Kidney glomerular epithelial cell (primary cell): ENCODE measurements at places on chromosomes 2 and 18.

- DNase-seq: peak; percentile 19
These were observed 5.4 kb upstream of the SATB2 start for GRCh38 chr2:199462956-199463692.

GRCh38 chr2:121955426-121955825 lies 200.0 kb downstream of the TSN start:
- DNase-seq: peak; percentile 40

- DNase-seq: no peak
These were observed 27.1 kb upstream of the MAP3K20 start for GRCh38 chr2:173048522-173048896.

DNA sequence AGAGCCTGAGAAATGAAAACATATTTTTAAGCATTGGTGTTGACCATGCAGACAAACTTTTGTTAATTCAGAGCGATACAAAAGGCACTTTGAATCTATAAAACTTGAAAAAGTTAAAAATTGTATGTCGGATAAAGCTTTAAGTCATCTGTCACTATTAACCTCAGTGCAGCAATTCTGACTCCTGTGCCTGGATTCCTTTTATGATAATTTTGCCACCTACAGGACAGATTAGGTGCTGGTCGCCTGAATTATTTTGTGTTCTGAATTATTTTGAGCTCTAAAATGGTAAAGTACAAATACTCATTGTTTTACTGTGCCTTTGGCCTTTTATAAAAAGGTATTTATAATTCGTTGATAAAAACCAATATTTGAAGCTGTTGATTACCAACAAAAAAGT lies 19.4 kb upstream of the RNF138 start:
- DNase-seq: peak; percentile 19

DNA sequence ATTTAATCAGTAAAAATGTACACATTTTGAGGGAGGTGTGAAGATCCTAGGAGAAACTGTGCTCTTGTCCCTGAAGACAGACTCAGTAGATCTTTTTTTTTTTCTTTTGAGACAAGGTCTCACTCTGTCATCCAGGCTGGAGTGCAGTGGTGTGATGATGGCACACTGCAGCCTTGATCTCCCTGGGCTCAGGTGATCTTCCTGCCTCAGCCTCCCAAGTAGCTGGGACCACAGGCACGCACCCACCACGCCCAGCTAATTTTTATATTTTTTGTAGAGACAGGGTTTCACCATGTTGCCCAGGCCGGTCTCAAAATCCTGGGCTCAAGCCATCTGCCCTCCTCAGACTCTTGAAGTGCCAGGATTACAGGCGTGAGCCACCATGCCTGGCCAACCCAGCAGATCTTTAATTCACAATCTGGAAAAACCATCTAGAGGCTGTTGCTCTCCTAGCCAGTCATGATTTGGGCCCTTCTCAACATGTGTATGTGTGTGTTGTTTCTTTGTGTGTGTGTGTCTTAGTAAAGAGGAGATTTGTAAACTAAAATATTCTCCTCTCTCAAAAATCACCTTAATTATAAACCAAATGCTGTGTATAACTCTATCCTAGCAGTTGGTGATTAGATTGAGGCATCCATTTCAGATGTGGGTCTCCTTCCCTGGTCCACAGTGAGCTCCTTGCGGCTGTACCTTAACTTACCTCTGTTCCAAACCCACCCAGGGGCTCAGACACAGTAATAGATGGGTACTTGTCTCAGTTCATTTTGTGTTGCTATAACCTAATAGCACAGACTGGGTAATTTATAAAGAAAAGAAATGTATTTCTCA lies 3.9 kb upstream of the MYCN start:
- no peak for DNase-seq

DNA sequence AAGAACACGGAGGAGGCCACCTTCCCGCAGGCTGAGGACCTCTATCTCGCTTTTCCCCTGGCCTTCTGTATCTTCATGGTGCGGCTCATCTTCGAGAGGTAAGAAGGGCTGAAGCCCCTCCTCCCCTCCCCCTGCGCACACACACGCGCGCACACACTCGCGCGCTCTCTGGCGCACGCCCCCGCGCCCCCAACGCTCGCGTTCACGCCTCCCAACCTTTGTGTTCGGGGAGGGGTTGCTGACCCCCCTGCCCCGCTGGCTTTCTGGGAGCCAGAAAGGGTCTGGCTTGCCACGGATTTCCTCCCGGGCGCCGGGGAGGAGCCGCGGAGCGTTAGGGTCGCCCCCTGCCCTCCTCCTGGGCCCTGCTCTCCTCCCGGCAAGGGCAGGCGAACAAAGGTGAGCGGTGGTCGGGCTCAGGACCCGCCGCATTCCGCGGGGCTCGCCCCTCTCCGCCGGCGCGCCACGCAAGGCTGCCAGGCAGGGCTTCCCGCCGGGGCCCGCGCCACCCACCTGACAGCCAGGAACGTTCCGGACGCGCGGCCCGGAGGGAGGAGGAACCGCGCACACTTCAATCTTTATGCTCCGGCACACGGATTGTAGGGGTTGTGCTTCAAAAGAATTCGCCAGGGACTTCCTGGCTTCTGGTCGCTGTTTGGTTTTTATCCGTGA lies 583 bp downstream of the CERS6 start:
- no peak for DNase-seq

DNA sequence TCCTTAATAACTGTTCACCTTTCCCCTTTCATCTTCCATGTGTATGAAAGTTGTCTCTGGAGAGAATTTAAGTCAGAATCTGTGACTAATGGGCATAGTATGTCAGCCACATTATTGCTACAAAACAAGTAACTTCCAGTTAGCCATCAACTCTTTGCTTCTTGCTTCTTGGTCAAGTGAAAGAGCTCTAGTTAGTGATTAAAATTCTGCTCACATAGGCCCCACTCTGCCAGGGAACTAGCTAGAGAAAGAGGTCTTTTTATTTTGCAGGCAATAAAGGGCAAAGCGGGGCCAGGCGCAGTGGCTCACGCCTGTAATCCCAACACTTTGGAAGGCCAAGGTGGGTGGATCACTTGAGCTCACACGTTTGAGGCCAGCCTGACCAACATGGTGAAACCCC lies 64.6 kb downstream of the COLEC12 start:
- peak; percentile 72 for DNase-seq

- peak; percentile 22 for DNase-seq
These were observed 11.2 kb upstream of the STK17B start for GRCh38 chr2:196182439-196183171.

GRCh38 chr2:20125164-20125563 lies 73.7 kb upstream of the LAPTM4A start:
- DNase-seq: no peak

DNA sequence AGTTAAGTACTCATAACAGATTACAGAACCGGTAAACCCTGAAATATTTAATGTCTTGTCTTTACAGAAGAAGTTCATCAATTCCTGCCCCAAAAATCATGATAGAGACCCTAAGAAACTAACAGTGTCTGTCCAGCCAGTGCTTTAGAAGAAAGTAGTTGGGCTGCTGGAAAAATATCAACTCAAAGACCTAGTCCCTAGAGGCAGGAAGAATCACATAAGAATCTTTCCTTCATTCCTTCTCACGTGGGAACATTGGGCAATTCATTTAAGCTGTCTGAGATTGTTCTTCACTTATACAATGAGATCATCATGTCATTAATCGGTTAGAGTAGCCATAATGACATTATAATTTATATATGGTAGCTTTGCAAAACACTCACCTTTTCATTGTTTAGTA lies 156.4 kb downstream of the CCBE1 start:
- DNase-seq: no peak

- DNase-seq: no peak
These were observed 10.7 kb upstream of the ADCY3 start for GRCh38 chr2:24930768-24931167.

DNA sequence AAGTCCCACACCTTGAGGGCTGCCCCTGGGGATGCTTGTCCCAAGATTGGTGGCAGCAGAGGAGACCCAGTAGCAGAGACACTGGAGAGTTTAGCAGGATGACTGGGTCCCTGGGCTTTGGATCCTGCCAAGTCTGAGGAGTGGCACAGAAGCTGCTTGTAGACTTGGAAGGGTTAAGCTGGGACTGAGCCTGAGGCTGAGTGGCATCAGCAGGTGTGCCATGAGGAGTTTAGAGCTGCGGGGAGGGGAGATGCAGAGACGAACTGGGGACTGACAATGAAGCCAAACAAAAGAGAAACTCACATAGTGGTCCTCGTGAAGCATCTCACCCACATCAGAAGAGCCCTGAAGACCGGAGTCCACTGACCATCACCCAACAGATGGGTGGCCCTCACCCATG lies 329.7 kb upstream of the KLHL29 start:
- DNase-seq: no peak

DNA sequence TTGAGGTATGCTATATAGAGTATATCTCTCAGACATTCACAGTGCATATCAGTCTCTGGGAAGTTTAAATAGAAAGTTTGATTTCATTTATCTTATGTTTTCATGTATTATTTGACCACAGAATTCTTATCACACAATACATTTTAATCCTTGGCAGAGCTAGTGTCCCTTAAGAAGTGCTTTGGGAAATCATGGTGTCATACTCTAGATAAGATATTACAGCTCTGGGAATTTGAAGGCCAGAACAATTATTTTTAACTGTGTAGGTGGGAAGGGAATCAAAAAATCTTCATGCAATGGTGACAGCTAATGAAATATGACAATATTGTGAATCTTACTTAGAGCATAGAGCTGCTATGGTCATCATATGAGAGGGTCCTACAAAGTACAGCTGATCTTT lies 451.3 kb upstream of the FAM98A start:
- DNase-seq: no peak

DNA sequence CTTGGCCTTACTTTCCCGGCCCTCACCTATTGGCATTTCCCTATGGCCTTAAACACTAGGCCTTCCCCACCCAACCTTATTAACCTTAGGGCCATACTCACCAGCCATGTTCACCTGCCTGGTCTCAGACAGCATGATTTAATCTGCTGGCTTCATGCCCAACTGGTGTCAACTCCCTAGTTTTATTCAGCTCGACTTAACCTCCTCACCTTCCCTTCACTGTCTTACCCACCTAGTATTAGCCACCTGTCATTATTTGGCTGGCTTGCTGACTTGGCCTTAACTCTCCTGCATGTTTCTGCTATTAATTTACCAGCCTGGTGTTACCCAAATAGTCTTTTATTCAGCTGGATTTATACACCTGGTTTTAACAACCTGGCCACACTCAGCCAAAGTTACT lies 136.0 kb upstream of the ZSWIM2 start:
- no peak for DNase-seq

DNA sequence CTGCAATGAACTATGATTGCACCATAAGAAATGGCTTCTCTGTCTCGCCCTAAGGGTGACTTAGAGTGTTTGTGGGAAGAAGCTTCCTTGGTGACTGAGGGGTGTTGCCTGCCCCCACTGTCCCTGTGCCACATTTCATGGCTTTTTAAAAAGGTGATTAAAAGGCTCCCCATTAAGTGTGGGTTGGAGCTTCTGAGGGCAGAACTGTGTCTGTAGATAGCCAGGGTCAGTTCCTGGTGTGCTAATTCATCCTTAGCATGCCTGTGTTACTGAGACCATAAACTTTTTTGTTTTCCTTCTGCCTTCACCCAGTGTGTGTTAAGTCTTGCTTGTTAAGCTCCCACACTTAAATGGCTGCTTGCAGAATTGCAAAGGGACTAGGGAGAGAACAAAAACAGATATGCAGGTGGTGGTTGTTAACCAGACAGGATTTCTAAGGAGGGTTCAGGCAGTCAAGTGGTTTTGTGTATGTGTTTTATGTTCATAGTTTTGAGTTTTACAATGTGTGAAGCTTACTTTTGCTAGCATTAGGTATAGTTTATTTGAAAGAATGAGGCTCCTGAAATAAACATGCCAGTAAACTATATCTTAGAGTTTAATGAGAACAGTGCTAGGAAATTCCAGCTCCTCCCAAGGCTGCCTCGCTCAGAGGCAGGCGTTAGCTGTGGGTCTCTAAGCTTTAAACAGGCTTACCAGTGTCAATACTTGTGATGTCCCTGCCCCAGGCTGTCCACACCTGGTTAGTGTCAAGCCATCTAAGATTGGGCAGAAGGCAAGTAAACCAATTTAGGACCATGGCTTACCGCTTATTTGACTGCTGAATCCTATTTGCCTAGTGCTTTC lies 14.5 kb downstream of the CERS6 start:
- no peak for DNase-seq

- DNase-seq: no peak
These were observed 645.3 kb downstream of the NR4A2 start for GRCh38 chr2:155687181-155687580.

GRCh38 chr2:23397478-23397877 lies 12.5 kb downstream of the KLHL29 start:
- no peak for DNase-seq

- DNase-seq: no peak
These were observed 858.8 kb upstream of the GYPC start for GRCh38 chr2:125797192-125797591.

DNA sequence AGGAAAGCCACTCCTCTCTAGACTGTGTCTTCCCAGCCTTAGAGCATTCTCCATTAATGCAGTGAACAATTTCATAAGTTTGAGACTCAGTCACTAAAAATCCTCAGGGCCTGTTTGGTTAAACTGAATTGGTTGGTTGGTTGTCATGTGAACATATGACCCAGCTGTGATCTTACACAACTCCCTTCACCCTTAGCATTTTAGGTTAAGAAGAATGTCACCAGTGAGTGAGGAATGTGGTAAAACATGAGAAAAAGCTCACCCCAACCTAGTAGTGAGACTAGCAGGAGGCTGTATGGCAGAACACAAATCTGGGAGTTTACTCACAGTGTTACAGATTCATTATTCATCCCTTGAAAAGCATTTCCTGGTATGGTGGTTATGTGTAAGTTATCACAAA lies 32.4 kb downstream of the LHCGR start:
- DNase-seq: no peak

- DNase-seq: no peak
These were observed 82.8 kb upstream of the RPL31 start for GRCh38 chr2:100919316-100919715.

DNA sequence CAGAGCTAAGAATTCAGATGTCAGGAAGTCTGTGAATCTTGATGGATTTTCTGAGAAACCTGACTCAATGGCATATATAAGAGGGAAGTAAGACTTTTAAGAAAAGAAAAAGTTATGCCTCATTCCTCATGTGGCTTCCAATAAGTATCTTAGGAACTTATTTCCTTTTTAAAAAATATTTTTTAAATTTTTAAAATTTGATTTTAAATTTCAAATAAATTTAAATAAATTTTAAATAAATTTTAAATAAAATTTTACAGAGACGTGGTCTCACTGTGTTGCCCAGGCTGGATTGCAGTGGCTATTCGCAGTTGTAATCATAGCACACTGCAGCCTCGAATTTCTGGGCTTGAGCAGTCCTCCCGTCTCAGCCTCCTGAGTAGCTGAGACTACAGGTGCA lies 11.5 kb upstream of the POLR1B start:
- DNase-seq: no peak

- DNase-seq: no peak
These were observed 97.2 kb upstream of the TSPYL6 start for GRCh38 chr2:54353216-54353615.

- DNase-seq: no peak
These were observed 111.3 kb upstream of the SIX2 start for GRCh38 chr2:45120546-45120945.
